ENCODE measurements at places on chromosomes 2 and 18.

- no peak for DNase-seq
Measured at GRCh38 chr18:70154591-70155194, 50.8 kb downstream of the RTTN start.

GRCh38 chr2:110741491-110741980, 9.2 kb downstream of the ACOXL start:
- no peak for DNase-seq

- DNase-seq, result no peak
Measured at GRCh38 chr2:179037807-179038206, 12.1 kb downstream of the CCDC141 start.

GRCh38 chr2:28277466-28277865, 115.2 kb upstream of the FOSL2 start:
- DNase-seq, result no peak

DNA sequence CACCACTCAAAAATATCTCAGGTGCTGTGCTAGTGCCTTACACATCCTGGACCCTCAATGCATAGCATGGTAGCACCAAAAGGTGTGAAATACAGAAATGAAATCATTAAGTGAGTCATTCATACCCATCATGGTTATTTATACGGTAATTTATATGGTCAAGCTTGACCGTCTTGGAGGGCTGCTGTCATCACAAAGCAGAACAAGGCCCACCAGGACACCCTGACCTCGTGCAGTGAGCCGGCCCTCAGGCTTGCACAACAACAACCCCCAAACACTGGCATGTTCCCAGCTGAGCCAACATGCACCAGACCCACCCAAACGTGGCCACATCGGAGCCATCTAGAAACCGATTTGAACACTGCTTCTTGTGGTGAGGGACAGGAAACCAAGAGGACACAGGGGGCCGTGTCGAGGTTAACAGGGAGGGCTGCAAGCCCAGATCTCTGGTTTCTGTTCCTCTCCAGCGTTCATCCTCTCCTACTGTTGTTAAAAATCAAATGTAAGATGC, 378.5 kb upstream of the ID2 start:
- DNase-seq, result peak; percentile 88

DNA sequence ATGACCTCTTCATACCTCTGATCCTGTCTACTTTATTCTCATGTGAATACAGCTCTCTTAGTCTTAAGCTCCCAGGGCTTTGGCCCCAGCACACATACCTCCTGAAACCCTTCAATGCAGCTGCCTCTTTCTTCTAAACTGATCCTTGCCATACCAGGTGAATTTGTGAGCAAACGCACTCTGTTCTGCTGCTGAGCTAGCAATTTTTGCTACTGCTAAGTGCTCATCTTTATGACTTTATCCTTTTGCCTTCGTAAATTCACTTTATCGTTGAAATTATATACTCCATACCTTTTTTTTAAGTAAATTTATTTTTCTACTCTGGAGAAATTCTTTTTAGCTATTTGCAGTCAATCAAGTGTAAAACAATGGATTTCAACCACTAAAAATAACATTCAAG, 287.7 kb downstream of the CMPK2 start:
- DNase-seq, result no peak

GRCh38 chr2:34604164-34604563, 1005.1 kb upstream of the FAM98A start:
- DNase-seq, result no peak

GRCh38 chr2:207896525-207897285, 127.0 kb upstream of the FZD5 start:
- no peak for DNase-seq

GRCh38 chr2:208042041-208042440, 16.7 kb upstream of the PLEKHM3 start:
- no peak for DNase-seq

GRCh38 chr2:240506406-240507059, 51.3 kb downstream of the ANKMY1 start:
- DNase-seq, result no peak

DNA sequence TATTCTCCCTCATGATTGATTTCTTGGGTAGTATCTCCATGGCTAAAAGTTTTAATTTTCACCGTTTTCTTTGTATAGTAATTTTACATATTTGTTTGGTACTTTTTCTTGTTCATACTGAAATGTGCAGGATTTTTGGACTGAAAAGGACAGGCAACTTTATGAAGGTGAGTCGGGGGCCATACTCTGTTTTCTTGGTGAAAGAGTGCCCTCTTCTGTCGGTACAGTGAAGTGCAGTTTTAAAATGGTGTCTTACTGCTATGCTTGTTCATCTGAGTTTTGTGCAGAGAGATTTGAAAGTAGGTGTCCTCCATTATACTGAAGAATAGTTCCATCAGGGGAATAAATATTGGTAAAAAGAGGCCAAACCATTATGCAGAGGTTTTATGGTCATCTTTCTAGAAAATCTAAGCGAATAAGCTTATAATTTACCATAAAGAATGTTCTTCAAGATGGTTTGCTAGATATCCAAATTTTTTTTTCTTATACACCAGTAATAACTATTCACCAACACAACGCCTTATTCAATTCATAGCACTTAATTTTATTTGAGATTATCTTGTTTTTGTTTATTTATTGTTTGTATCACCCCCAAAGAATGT, 8.7 kb upstream of the SERPINB13 start:
- peak; percentile 25 for DNase-seq

- DNase-seq, result no peak
Measured at GRCh38 chr2:151032741-151033191, 228.9 kb downstream of the RBM43 start.

- DNase-seq, result no peak
Measured at GRCh38 chr2:238598802-238599530, 172.2 kb downstream of the ASB1 start.

DNA sequence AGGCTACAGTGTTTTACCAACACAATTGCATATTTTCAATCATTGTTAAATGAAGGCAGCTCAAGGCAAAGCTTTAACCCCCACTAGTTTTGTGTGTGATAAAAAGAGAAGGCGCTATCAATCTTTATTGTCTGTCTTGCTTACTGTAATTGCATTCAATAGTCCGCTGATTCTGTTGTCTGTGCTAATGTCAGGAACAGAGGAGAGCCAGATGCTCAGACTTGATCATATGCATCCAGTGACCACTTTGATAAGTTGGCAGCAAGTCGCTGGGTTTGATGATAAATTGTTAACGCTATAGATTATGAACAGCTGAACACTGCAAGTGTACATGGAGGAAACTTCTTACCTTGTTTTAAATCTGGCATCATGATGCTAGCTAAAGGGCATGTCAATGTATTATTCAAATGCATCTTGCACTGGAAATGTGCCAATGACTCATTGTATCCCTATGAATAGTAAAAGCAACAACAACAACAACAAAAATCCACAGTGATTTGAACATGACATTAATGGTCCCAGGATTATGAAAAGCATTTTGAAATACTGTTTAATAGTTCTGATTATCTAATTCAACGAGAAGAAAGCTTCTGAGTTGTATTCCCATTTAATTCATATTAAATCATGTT, 423.5 kb upstream of the FANCL start:
- DNase-seq, result no peak

DNA sequence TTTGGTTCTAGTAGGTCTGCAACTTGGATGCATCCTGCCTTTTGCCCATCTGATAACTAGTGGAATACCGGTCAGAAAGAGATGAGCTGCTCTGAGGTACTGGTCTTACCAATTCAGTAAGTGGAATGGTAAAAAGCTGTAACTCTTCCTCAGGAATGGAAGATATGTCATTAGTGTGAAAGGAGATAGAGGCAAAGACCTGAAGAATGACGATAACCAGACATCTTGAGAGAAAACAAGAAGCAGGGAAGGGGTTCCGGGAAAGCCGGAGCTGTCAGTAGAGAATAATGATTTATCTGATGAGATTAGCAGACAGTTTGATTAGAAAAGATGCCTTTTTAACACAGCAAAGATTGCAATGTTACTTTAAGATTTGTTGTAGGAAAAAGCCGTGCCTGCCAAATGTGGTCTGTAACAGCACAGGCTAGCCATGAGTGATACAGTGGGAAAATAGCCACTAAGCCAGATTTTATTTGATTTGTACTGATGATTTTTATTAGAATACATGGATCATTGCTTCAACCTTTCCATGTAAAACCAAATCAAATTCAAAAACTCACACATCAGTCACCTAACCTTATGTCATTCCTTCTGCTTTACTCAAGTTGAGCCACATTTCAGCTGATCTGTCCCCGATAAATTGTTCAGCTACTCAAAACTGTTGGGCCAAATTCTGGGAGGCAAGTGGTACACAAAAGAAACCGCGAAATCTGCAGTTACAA, 110.0 kb downstream of the TCF4 start:
- DNase-seq, result no peak

- peak; percentile 13 for DNase-seq
Measured at GRCh38 chr18:24231773-24232735, 93.2 kb downstream of the CABYR start.

DNA sequence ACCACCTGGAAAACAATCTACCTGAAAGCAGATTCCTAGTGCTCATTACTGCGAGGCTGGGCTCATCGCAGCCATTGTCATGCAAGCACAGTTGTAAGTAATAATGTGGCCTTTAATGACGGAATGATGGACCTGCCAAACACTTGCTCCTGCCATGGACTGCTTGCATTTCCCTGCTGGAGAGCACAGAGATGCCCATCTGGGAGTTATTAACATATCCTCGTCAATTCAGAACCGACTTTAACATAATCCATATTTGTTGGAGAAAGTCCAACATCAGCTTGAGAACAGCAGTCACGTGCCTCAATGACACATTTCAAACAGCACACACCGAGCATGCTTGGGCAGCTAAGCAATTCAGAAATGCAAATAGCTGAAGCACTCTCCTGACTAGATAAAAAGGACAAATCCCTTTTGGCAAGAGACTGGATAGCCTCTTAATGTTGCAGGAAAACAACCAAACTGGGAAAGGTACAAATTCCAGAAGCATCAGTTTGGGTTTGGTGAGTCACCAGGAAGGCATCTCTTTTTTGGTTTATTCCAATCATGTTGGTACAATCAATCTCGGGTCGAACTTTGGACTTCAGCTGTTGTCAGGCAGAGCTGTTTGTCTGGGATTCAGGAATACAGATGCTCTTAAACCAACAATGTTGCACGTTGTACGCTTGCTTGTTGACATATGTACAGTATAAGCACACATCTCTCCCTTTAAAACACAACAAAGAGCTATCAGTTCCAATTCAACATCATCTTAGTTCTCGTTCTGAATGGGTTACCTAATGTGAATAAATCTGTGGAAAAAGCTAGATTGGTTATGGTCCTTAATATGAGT, 395.8 kb downstream of the LNPK start:
- no peak for DNase-seq

- DNase-seq, result no peak
Measured at GRCh38 chr18:61569176-61569892, 236.1 kb downstream of the CDH20 start.

DNA sequence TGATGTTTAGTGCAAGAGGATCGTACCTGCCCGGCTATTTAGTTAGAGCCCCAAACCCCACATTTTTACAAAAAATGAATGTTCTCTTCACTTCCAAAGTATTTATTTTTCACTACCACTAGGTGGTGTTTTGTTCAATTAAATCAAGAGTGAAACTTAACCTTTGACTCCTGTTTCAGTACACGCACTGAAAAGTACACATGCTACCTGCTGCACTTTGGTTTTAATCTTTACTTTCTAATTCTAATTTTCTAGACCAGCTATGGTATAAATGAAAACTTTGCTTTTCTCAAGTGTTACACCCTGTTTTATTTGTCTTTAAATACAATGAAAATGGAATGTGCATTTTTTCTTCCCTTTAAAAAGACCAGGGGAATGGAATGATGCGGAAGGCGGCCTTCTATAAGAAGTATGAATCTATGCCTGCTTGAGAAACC, 31.4 kb upstream of the CHN1 start:
- DNase-seq, result peak; percentile 5

DNA sequence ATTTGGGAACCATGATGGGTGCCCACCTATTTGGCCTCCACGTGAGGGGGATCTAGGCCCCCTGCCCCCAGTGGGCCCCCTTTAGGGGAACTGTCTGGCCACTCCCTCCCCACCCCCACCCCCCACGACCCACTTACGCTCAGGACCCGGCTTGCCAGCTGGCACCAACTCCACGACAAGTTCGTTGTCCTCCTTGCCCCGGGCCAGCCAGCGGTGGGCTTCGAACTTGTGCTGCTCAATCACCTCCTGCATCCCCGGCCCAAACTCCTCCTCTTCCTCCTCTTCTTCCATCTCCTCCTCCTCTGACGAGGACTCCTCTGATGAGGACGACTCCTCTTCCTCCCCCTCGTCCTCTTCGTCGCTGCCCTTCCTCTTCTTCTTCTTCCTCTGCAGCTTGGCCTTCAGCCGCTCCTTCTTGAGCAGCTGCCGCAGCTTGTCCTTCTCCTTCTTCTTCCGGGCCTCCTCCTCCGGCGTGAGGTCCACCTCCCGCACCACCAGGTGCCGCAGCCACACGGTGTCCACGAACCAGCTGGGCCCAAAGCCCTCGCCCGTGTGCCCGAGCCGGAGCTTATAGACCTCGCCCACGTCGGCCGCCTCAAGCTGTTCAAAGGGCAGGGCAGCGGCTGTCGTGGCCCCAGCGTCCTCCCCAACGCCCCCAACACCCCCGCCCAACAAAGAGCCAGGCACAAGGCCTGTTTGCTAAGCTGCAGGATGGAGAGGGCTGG, 96.9 kb downstream of the LOXHD1 start:
- DNase-seq, result no peak

GRCh38 chr2:217741381-217741955, 261.3 kb downstream of the TNS1 start:
- no peak for DNase-seq

DNA sequence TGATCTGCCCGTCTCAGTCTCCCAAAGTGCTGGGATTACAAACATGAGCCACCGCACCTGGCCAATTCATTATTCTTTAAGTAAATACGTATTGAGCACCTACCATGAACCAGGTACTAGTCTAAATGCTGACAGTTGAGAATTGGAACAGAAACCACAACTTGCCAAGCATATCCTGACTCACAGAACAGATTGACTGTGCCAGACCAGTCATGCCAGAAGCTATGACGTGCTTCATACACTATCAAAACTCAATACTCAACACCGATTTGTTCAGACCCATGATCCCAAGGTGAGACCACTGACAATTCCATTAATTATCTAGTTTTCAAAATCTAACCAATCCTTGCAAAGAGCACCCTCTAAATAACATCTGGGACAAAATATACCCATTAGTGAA, 148.6 kb downstream of the B3GNT2 start:
- no peak for DNase-seq
